ENCODE measurements at places on chromosomes 13 and 19.

DNA sequence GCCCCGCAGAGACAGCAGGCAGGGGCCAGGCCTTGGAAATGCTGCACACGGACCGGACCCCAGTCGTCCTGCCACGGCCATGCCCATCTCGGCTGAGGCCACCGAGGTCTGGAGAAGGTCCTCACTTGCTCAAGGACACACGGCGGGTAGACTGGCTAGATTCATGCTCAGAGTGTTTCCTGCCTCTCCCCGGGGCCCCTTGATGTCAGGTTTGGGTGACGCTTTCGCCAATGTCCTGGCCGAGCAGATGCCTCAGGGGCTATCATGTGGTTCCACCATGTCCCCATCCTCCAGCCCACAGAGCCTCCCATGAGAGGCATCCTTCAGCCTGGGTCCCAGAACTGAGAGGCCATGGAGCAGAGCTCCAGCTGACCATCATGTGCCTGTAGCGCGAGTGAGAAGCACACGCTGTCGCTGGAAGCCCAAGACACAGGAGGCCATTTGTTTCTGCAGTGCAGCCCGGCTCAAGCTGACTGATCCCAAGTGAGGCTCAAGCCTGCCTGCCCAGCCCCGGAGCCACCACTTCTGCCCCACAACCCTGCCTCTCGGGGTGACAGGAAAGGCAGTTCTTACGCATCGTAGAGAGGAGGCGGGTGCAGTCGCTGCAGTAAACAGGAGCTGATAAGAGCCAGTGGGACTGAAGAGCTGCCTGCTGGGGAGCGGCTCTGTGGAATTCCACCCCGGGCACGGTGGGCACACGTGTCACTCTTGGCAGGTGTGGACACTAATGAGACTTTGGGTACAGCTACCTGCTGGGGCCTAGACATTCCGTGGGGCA, 53.9 kb upstream of the GAS6 start:
- H3K4me3 ChIP-seq = no peak overlapping the region
- H3K27me3 ChIP-seq = peaks cover 25% of the 10 kb centered on the region
- peaks cover 5% of the 10 kb centered on the region for H3K36me3 ChIP-seq
- DNase-seq = no peak
- peak overlapping the region; percentile 29 for H3K27ac ChIP-seq

DNA sequence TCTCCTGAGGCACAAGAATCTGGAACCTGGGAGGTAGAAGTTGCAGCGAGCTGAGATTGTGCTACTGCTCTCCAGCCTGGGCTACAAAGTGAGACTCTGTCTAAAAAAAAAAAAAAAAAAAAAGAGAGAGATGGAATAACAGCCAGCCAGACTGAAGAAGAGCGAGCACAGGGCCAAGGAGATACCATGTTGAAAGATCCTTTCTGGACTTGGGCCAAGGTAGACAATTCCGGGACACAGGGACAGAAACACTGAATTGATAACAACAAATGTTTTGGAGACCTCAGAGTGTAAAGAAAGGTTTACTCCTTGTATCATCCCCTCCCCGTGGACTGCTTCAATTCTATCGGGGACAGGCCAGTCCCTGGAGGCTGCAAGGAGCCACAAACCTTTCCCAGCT, 4.6 kb downstream of the LPAR2 start:
- peak overlapping the region; percentile 25 for H3K27ac ChIP-seq
- DNase-seq = no peak
- no peak overlapping the region for H3K4me3 ChIP-seq
- peaks cover 62% of the 10 kb centered on the region for H3K4me1 ChIP-seq
- H3K36me3 ChIP-seq = peaks cover 24% of the 10 kb centered on the region
- peaks cover 3% of the 10 kb centered on the region for H3K27me3 ChIP-seq

DNA sequence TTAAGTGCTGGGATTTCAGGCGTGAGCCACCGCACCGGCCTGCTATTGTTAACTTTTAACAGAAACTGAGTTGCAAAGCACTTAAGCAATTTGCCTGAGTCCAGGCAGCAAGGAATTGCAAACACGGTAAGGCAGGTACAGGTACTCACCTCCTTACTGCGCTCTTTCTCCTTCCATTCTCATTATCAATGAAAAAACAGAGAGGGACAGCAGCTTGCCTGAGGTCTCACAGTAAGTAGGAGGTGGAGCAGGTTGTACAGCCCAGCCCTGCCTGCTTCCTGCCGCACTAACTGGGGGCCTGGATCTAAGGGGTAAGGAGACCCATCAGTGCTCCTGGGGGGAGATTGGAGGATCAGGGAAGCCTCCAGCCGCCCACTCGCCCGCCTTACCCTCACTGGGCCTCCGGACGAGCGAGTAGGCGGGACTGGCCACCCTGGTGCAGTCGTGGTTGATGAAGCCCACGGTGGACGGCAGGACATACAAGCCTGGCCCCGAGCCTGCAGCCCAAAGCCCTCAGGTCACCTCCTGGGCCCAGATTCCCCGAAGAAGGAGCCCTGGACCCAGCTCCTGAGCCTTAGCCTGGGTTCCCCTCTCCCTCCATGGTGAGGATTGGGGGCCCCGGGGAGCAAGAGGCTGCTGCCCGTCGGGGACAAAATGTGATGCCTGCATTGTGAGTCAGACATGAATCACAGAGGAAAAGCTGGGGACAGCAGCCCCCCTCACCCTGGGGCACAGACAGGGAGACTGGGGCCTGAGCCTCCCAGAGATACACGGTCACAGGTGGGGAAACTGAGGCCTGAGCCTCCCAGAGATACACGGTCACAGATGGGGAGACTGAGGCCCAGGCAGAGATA, 11.4 kb upstream of the SHC2 start:
- no peak overlapping the region for H3K4me3 ChIP-seq
- H3K36me3 ChIP-seq = no peaks in the 10 kb centered on the region
- H3K4me1 ChIP-seq = peaks cover 16% of the 10 kb centered on the region
- no peak for DNase-seq
- H3K27me3 ChIP-seq = peaks cover 14% of the 10 kb centered on the region
- H3K27ac ChIP-seq = no peak overlapping the region

GRCh38 chr19:1745589-1746031, 7.7 kb upstream of the ONECUT3 start:
- no peaks in the 10 kb centered on the region for H3K36me3 ChIP-seq
- peaks cover 5% of the 10 kb centered on the region for H3K4me1 ChIP-seq
- no peak overlapping the region for H3K4me3 ChIP-seq
- peaks cover 97% of the 10 kb centered on the region for H3K27me3 ChIP-seq
- no peak for DNase-seq
- H3K27ac ChIP-seq = no peak overlapping the region

- H3K36me3 ChIP-seq = no peaks in the 10 kb centered on the region
- peaks cover 8% of the 10 kb centered on the region for H3K4me1 ChIP-seq
- H3K27me3 ChIP-seq = peaks cover 39% of the 10 kb centered on the region
- H3K27ac ChIP-seq = no peak overlapping the region
- no peak for DNase-seq
Observed at GRCh38 chr19:4295972-4296771, 6.0 kb downstream of the TMIGD2 start.

DNA sequence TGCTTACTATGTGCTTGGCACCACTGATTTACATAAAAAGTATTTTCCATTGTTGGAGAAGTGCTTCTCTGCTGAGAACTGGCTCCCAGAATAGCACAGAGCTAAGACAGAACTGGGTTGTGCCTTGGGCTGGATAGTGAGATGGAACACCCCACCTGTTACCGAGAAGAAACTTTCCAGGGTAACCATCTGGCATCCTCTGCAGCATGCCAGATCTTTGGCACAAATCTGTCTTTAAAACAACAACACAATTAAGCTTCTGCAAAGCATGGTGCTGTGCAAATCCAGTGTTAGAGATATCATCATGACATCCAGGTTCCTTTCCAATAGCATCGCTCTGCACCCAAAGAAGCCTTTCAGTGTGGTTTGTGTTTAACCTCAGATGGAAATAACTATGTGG, 202.5 kb upstream of the RFC3 start:
- peaks cover 8% of the 10 kb centered on the region for H3K27me3 ChIP-seq
- DNase-seq = no peak
- H3K4me3 ChIP-seq = no peak overlapping the region
- H3K27ac ChIP-seq = no peak overlapping the region

DNA sequence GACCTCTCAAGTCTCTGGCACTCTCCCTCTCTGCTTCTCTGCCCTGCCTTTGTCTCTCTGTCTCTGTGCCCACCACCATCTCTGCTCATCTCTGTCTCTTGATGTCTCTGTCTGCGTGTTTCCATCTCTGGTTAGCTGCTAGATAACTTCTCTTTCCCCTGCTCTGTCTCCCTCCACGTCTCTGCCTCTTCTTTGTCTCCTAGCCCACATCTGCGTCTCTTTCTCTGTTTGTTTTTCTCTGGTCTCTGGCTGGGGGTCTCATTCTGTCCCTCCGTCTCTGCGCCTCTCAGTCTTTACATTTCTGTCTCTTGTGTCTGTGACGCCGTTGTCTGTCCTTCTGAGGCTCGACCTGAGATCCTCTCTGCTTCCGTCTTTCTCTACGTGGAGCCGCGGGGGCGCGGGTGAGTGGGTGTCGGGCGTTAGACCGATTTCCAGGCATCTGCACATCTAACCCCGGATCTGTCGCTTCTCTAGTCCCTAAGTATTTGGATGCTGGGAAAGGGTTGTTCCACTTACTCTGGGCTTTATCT, 386 bp downstream of the GIPR start:
- H3K36me3 ChIP-seq = no peaks in the 10 kb centered on the region
- peaks cover 68% of the 10 kb centered on the region for H3K27me3 ChIP-seq
- peak overlapping the region; percentile 80 for H3K4me3 ChIP-seq
- no peak overlapping the region for H3K27ac ChIP-seq
